ENCODE measurements at places on chromosomes 3 and 15.
A peak's percentile ranks its signal among the peaks of the same experiment; 100 is the strongest.

- no peak for DNase-seq
Observed at GRCh38 chr3:134427400-134428111, 53.3 kb upstream of the AMOTL2 start.

- DNase-seq = no peak
Observed at GRCh38 chr3:11001020-11001657, 8.6 kb downstream of the SLC6A1 start.

GRCh38 chr3:10344147-10344943 is 23.4 kb upstream of the SEC13 start:
- peak; percentile 56 for DNase-seq

GRCh38 chr3:69504232-69504631 is 118.3 kb upstream of the FRMD4B start:
- DNase-seq = no peak

GRCh38 chr15:74626752-74627692 is 11.4 kb downstream of the CLK3 start:
- no peak for DNase-seq

GRCh38 chr3:69085833-69086722 is 1.3 kb downstream of the ARL6IP5 start:
- peak; percentile 82 for DNase-seq

GRCh38 chr3:72306800-72307341 is 521.9 kb upstream of the PROK2 start:
- DNase-seq = no peak

DNA sequence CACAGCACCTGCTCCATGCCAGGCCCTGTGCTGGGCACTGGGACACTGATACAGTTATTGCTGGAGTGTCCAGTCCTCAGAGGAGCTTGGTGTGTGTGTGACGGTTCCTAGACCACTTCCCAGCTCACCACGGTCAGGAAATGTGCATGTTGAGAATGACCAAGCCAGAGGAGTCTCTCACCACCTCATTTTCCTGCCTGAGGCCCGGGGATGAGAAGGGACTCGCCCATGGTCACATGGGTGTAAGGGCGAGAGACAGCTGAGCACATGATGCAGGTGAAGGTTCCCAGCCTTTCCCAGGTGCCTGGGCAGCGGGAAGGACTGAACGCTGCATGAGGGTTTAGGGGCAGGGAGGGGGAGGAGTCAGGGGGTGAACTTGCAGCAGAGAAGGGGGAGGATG is 180.9 kb upstream of the TLE3 start:
- DNase-seq = no peak

DNA sequence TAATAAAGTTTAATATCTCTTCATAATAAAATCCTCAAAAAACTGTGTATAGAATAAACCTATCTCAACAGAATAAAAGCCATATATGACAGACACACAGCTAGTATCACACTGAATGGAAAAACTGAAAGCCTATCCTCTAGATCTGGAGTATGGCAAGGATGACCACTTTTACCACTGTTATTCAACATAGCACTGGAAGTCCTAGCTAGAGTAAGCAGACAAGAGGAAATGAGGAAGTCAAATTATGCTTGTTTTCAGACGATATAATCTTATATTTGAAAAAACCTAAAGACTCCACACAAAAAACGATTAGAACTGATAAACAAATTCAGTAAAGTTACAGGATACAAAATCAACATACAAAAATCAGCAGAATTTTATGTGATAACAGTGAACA is 57.4 kb upstream of the DIPK2A start:
- no peak for DNase-seq

- no peak for DNase-seq
Observed at GRCh38 chr15:41116962-41117252, 827 bp upstream of the INO80 start.

DNA sequence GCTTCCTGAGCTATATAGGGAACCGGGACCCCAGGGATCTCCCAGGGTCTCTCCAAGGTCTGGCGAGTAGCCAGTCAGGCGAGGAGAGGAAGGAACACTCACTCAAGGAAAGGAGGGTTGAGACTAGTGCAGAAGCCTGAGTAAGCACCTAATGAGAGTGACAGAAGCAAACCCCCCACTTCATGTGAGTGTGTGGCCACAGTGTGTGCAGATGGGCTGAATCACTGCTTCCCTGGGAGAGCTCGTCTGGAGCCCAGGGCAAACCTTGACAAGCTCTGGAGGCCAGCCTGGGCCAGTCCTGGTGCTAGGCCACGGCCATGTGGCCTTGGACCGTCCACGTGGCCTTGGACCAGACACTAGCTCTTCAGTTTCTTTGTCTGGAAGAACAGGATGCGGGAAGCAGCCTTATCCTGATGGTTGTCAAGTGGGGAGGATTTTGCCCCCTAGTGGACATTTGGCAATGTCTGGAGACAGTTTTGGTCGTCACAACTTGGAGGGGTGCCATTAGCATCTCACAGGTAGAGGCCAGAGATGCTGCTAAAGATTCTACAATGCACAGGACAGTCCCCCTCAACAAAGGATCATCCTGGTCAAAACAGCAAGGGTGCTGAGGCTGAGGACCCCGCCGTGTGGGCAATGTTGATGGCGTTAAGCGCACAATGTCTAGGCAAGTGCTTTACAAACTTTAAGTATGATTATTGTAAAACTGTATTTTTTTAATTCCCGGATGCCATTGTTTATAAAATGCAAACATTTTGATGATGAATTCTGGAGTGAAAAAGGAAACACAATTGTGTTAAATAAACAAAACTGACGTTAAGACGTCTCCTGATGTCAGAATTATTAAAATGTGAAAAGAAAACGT is 34.8 kb upstream of the CTSH start:
- no peak for DNase-seq

DNA sequence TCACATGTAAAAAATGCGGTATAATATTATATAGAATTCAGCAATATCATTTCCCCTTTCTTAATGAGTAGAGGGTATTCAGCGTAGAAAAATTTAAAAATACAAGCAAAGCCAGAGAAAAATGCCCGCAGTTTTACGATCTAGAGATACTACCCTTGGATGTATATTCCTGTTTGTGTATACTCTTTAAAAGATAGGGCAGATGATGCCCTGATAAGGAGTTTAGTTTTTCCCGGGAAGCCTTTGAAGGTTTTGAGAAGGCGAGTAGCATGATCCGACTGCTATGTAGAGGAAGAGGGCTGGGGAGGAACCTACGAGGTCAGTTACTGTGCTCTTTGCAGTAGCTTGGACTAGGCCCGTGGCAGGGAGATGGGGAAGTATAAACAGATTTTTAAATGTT is 1.2 kb downstream of the YEATS2 start:
- no peak for DNase-seq

- DNase-seq = no peak
Observed at GRCh38 chr3:94573337-94573736, 510.5 kb downstream of the NSUN3 start.

GRCh38 chr15:38299216-38299615 is 46.6 kb downstream of the SPRED1 start:
- no peak for DNase-seq

GRCh38 chr3:79314962-79315361 is 452.8 kb downstream of the ROBO1 start:
- no peak for DNase-seq

Data from stimulated activated CD4-positive, alpha-beta T cell treated with anti-CD3 and anti-CD28 coated beads, Interleukin-4, amount 100 ng/mL, for 1 hour (primary cell).